ENCODE measurements at places on chromosomes 1 and 21.

GRCh38 chr1:53617382-53617781 is 121.6 kb downstream of the GLIS1 start:
- no peak for DNase-seq

GRCh38 chr1:51523931-51524330 is 4.9 kb upstream of the EPS15 start:
- no peak for DNase-seq

GRCh38 chr1:162944974-162945674 is 84.1 kb upstream of the CCDC190 start:
- DNase-seq: no peak

DNA sequence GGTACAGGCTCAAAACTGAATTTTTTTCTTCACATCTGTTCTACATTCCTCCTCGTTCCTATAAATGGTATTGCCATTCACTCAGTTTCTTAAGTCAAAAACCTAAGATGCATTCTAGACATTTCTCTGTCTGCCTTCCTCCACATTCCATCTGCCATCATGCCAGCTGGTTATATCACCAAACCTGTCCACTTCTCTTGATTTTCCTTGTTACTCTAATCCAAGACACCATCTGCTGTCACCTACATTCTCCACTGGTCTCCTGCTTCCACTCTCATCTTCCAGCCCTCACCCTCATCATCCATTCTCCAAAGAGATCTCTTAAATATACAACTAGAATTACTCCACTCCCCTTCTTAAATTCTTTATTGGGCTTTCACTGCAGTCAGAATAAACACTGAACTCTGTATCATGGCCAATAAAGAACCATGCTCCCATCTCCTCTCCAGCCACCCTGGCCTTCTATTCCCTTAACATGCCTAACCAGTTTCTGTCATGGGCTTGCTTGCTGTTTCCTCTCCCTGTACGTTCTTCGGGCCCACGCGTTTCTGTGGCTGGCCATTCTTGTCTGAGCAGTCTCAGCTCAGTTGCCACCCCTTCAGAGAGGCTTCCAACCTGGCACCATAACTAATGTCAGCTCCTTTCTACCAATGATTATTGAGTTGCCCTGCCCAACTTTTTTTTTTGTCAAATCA is 278.3 kb downstream of the ST6GALNAC3 start:
- no peak for DNase-seq

GRCh38 chr1:167584581-167584980 is 31.0 kb upstream of the CREG1 start:
- DNase-seq: no peak
